ENCODE measurements at places on chromosomes 13 and 19.

GRCh38 chr13:108283110-108283509, 13.6 kb downstream of the TNFSF13B start:
- DNase-seq: no peak

DNA sequence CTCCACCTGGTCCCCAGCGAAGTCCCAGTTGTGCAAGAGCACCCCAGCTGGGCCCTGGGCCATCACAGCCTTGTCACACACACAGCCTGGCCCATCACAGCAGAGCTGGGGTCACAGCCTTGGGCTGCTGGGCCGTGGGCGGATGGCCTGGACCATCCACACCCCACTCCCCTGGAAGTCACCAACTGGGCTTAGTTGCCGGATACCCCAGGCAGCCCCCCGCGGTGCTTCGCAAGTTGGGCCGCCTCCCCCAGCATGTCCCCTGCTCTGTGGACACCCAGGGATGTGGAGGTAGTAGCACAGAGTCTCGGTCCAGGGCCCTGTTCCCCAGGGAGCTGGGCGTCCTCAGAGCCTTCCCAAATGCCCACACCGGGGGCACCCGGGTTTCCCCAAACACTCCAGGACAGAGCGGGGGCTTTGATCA, 4.5 kb upstream of the ZNF554 start:
- DNase-seq: no peak

DNA sequence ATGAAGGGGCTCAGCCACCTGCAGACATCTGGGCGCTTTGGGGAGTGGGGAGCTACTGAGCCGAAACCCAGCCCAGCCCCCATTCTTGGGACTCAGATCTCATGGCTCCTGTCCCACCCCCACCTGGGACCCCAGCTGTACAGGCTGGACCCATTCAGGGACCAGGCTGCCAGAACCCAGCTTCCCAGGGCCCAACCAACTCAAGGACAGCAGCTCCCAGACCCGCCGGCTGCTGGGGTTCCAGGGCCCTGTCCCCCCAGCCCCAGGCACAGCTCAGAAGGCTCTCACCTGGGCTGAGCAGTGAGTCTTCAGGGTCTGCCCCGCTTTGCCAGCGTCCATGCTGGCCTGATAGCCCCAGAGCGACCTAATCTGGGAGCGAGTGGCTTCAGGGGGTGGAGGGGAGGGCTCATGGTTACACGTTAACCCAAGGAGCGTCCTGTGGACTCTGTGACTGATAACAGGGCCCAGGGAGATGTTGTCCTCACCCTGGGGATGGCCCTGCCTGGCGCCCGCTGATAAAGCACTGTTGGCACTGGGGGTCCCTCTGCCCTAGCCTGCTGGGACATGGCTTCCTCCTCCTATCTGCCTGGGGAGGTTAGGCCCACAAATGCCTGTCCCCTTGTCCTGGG, at the start of gene TMEM86B:
Gene TMEM86B (minus strand): TSS at position 361 of the 629 bp plus-strand sequence. CDS start 22 bp downstream, at position 339.
- no peak for DNase-seq

DNA sequence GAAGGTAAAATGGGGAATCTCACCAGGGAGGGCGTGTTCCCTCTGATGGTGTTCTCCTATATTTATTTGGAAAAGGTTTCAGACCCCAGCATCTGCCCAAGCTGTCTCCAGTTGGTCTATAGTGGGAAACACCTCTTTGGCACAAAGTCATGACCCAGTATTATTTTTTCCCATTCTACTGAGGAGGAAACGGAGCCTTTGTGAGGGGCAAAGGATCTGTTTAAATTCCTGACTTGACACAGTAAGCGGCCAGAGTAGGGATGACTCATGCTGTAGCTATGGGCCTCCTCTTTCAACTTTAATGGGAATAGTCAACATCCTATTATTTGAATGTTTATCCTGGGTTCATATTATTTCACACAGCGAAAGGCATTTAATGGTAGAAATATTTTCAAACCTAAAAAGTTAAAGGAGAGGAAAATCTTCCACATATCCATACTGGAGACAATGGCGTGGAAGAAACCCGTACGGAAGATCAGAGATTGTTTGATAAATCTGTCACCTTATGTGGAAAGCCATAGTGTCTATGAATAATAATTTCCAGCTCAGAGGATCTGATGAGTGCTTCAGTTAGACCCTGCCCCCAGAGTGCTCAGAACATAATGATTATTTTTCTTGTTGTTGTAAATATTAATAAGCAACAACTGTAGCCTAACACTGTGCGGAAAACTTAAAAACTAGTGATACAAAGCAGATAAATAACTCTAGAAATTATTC, 126.0 kb downstream of the FOXO1 start:
- peak; percentile 80 for DNase-seq

DNA sequence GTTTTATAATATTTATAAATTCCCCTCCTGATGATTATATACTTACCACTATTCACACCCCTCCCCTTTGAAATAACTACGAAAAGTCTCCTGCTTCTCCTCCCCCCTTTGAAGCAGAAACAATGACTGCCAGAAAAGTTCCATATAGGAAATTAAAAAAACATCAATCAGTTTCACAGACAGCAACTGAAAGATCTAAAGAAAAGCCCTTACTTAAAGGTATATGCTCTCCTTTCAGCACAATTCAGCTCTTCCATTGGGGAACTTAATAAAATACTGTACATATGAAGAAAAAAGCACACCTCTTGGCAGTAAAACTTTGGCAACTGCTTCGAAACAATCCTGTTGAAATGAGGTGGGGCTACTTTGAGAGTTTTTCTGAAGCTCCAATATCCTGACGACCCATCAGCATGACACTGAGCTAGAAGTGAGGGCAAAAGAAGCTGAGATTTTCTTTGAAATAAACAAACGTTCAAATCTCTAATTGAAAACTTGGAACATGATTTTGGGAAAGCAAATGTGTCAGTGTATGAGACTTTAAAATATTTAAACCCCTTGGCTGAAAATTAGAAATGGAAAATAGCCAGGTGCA, 147.6 kb upstream of the RXFP2 start:
- no peak for DNase-seq

All from smooth muscle cell of the brain vasculature (primary cell).